ENCODE measurements at places on chromosomes 2 and 18. TPM values are rescaled to one million over a fixed set of nuclear protein-coding genes. Genes with fewer than 3 reads are reported as not detected.

Gene C2orf80
- not detected for total RNA-seq

Gene TCF23
- 0.15 TPM for total RNA-seq

Gene TANK
- 30.7 TPM for total RNA-seq

Gene RTTN
- total RNA-seq = 7.9 TPM

DNA sequence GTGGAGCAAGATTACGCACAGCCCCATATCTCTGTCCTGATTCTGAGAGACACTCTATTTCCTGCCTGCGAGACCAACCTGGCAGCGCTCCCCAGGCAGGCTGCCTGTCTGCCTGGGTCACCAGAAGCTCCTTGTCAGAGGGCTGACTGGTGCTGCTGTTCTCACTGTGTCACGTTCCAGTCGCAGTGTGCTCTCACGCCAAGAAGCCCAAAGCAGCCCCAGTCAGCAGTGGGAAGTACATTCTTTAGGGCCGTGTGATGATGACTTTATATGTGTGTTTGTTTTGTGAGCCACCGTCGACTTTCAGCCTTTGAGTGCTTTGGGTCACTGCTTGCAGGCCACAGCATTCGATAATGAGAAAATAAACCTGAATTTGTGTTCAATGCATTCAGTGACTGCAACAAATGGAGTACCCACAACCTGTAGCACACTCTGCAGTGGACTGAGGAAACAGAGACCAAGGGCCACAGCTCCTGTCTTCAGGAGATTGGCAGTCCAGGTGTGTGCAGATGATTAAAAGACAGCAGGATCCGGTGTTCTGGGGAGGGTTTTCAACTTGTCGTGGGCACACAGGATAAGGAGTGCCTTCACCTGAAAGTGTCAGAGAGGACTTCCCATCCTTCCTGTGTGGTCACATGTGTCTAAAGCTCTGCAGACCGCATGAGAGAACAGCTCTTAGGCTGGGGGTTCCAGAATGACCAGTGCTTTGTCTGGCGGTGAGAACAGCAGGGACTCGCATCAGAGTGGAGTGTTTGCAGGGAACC is 4.8 kb downstream of the TNFRSF11A start:
- peak; percentile 88 for DNase-seq

DNA sequence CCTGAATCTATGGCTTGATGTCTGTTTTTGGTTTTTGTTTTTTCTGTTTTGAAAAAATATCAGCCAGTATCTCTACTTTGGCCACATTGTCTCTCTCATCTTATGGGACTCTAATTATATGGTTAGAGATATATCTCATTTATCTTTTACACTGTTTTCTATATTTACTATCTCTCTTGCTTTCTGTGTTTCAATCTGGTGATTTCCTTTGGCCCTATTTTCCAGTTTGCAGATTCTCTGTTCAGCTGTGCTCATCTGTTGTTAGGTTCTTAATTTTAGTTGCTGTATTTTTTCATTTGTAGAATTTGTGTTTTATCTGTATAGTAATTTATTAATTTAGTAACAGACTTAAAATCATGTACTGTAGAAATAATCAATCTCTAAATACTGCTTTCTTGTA is 41.3 kb upstream of the ELAC1 start:
- DNase-seq = no peak

- DNase-seq = no peak
These were observed 35.0 kb downstream of the RPL37A start for GRCh38 chr2:216533609-216534008.

- no peak for DNase-seq
These were observed 13.8 kb downstream of the RRM2 start for GRCh38 chr2:10136101-10136934.

Measured in right cardiac atrium (tissue), 5 donors.